ENCODE measurements at places on chromosomes 1 and 21. TPM values are rescaled to one million over a fixed set of nuclear protein-coding genes. Genes with fewer than 3 reads are reported as not detected.

Gene IFI16
- 308 TPM for total RNA-seq

Gene S100A7
- not detected for total RNA-seq

Gene CFAP141
- not detected for total RNA-seq

Gene MEX3A
- total RNA-seq = 0.05 TPM

Gene CXADR
- 0.26 TPM for total RNA-seq

Gene WDR26
- total RNA-seq = 63.8 TPM

Gene CD1E
- total RNA-seq = not detected

Gene LRRC39
- 0.52 TPM for total RNA-seq

Gene C1orf210
- total RNA-seq = not detected

Gene CDC42BPA
- 0.89 TPM for total RNA-seq

Gene URB2
- 17.5 TPM for total RNA-seq

Gene SEC16B
- total RNA-seq = not detected

Gene NUP210L
- total RNA-seq = 0.13 TPM

Gene ASAP3
- 0.24 TPM for total RNA-seq

Gene ADGRB2
- 0.05 TPM for total RNA-seq

Gene OR2T6
- not detected for total RNA-seq

Gene FAM229A
- 2.6 TPM for total RNA-seq

Gene AGMAT
- total RNA-seq = 10.3 TPM

Gene ROR1
- not detected for total RNA-seq

Gene NR1I3
- not detected for total RNA-seq

Gene VHLL
- total RNA-seq = not detected

Gene OR2T35
- not detected for total RNA-seq

Gene TEDDM1
- not detected for total RNA-seq

Gene TRIM63
- total RNA-seq = 0.23 TPM

Gene E2F2
- total RNA-seq = 80.3 TPM

Gene PRKACB
- total RNA-seq = 85.2 TPM

Gene ACOT11
- total RNA-seq = 1.3 TPM

Gene NR5A2
- total RNA-seq = not detected

Gene S100A2
- 0.63 TPM for total RNA-seq

Gene RASSF5
- 192 TPM for total RNA-seq

Gene RHEX
- not detected for total RNA-seq

Gene SLFNL1
- 0.40 TPM for total RNA-seq

Gene MROH9
- not detected for total RNA-seq

Gene SERINC2
- not detected for total RNA-seq

Gene EPHB2
- total RNA-seq = not detected

Gene TMPRSS2
- total RNA-seq = not detected

Gene KPRP
- not detected for total RNA-seq

Gene DNTTIP2
- total RNA-seq = 67.6 TPM

Gene BGLAP
- 2.8 TPM for total RNA-seq

Gene GPR37L1
- not detected for total RNA-seq

Gene ZDHHC18
- total RNA-seq = 47.6 TPM

Gene LACTBL1
- not detected for total RNA-seq

Gene LMX1A
- not detected for total RNA-seq

Gene TCP10L
- total RNA-seq = 0.42 TPM

Gene GBP5
- total RNA-seq = 261 TPM

Gene FAM20B
- total RNA-seq = 28.6 TPM

Gene PTAFR
- 0.47 TPM for total RNA-seq

Gene TNFRSF18
- total RNA-seq = 18.8 TPM

Gene S100A11
- total RNA-seq = 269 TPM
